ENCODE measurements at places on chromosomes 3 and 15.
A peak's percentile ranks its signal among the peaks of the same experiment; 100 is the strongest.

- no peaks in the 10 kb centered on the region for H3K27me3 ChIP-seq
- H3K4me1 ChIP-seq, result peaks cover 6% of the 10 kb centered on the region
- no peak overlapping the region for H3K27ac ChIP-seq
- no peak overlapping the region for H3K4me3 ChIP-seq
Observed at GRCh38 chr15:35595656-35596055, 49.7 kb upstream of the DPH6 start.

DNA sequence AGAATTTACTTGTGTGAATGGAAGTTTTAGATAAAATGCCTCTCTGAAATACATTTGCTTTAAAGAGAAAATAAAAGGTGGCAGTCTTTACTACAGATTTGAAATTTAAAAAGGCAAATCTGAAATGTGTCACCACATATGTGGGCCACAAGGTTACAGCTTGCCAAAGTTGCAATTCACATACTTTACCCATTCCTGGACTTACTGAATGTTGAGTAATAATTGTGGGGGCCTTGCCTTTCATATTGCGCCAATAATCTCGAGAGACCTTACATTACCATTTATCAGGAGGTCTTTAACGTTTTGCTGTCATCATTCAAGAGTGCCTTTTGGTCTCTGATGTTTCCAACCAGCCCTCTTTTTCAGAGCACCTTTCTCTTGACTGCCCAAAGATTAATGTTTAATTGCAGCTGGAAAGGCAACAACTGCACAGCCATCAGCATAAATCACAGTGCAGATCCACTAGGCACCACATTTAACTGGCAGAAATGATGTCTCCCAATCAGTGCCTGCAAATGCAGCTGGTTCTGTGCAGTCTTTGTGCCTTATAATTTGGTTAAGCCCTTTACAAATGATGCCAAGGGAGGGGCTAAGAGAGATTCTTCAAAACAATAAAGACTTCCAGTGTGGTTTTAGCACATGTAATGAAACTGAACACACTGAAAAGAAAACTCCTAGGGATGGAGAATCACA lies 206.8 kb downstream of the MAGI1 start:
- no peaks in the 10 kb centered on the region for H3K27me3 ChIP-seq
- peak; percentile 76 for DNase-seq
- peak overlapping the region; percentile 75 for H3K27ac ChIP-seq
- peaks cover 42% of the 10 kb centered on the region for H3K4me1 ChIP-seq
- H3K4me3 ChIP-seq, result peak overlapping the region; percentile 46
- H3K36me3 ChIP-seq, result no peaks in the 10 kb centered on the region

GRCh38 chr15:34038871-34039789 lies at the start of gene AVEN:
TSS of gene AVEN (minus strand) at chr15:34039204. CDS start at chr15:34039046, 158 bp downstream.
- no peaks in the 10 kb centered on the region for H3K27me3 ChIP-seq
- peak within 1 kb of the TSS; percentile 79 for H3K4me3 ChIP-seq
- H3K36me3 ChIP-seq, result peaks cover 7% of the 10 kb centered on the region

DNA sequence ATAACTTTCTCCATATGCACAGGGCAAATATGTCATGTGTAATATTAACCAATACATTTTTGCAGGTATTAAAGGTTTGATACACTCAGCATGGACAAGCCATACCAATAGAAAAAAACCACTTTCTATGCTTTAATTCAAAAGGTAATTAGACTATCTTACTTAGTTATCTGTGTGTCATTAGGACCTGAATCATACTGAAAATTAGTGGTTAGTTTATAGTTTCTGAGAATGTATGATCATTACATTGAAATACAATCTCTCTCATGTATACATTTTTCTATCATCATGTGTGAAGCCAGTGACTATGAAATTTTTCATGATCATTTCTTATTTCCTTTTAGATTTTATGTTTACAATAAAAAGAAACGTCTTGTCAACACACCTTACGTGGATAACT lies 16.3 kb downstream of the RPS27L start:
- no peaks in the 10 kb centered on the region for H3K27me3 ChIP-seq
- no peak overlapping the region for H3K27ac ChIP-seq

GRCh38 chr3:141600331-141600730 lies 113.5 kb downstream of the RASA2 start:
- no peak overlapping the region for H3K27ac ChIP-seq
- H3K27me3 ChIP-seq, result no peaks in the 10 kb centered on the region
- peaks cover 28% of the 10 kb centered on the region for H3K36me3 ChIP-seq
- no peak overlapping the region for H3K4me3 ChIP-seq
